ENCODE measurements at places on chromosomes 12 and 14.
A peak's percentile ranks its signal among the peaks of the same experiment; 100 is the strongest.

DNA sequence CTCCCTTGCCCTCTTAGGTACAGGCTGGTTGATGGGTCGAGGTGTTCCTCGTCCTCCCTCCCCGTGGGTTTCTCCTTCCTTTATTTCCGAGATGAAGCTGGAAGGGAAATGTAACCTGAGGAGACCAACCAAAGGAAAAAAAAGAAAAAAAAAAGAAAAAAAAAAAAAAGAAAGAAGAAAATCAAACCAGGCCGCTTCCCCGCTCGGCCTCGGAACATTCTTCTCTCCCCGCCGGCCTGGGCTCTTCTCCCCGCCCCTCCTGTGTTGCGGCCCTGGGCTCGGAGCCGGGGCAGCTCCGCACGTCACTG is 1.6 kb upstream of the NFATC4 start:
- DNase-seq = no peak

DNA sequence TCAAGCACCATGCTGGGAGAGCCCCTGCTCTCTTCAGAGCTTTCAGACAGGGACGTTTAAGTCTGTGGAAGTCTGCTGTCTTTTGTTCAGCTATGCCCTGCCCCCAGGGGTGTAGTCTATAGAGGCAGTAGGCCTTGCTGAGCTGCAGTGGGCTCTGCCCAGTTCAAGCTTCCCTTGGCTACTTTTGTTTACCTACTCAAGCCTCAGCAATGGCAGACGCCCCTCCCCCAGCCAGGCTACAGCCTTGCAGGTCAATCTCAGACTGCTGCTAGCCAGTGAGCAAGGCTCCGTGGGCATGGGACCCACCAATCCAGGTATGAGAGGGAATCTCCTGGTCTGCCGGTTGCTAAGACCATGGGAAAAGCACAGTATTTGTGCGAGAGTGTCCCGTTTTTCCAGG is 37.4 kb upstream of the C12orf71 start:
- DNase-seq = no peak

GRCh38 chr12:26266881-26267280 is 71.5 kb downstream of the SSPN start:
- no peak for DNase-seq

DNA sequence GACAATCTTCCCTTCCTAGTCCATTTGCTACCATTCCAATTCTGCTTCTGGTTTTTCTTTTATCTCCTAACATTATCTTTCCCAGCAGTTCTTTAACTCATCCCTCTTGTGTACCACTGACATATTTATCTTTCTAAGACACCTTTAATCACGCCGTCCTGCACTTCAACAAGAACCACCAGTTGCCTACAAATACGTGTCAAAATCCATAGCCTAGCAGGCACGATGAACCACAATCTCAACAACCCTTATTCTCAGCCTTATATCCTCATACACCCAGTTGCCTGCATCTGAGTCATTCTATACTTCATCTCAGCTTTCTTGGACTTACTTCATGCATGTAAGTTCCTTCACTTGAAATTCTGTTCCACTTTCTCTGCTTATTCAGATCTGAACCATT is 16.4 kb upstream of the ST8SIA1 start:
- DNase-seq = no peak

- no peak for DNase-seq
Observed at GRCh38 chr12:7303230-7303629, 642 bp upstream of the ACSM4 start.

- no peak for DNase-seq
Observed at GRCh38 chr14:97655169-97655948, 858.2 kb downstream of the VRK1 start.

GRCh38 chr14:102362545-102363181 is at the start of the genes CINP and TECPR2:
Gene CINP (minus strand): TSS chr14:102362890. CDS start chr14:102362851, 39 bp downstream.
Gene TECPR2 (plus strand): TSS chr14:102362941. CDS start chr14:102376722, 13,781 bp downstream.
- DNase-seq = peak; percentile 98
